Non-pigmented ciliary epithelial cell (primary cell): ENCODE measurements at places on chromosomes 16 and 17.
A peak's percentile ranks its signal among the peaks of the same experiment; 100 is the strongest.

- DNase-seq, result no peak
Observed at GRCh38 chr16:17538927-17539326, 68.2 kb upstream of the XYLT1 start.

DNA sequence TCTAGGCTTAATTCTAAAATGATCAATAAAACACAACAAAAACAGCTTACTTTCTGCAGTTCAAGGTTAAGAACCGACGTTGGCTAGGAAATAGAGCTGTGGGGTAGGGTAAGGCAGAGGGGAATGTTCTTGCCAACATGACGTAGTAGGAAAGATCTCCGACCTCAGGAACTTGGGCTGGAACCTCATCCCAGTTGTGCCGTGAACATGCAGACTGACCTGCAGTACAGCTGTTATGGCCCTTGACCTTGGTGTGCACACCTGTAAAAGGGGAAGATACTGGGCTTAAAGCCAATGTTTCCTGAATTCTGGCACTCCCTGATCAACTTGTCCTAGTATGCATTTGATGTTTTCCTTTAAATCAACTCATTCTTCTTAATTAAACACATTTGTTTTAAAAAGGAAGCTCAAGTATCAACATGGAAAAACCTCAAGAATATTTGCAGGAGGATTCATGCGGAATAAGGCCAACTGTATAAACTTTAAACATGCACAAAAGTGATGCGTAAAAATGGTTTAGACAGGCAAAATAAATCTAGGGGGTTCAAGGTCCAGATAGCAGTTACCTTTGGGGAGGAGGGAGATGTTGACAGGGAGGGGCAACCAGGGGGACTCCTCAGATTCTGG is 14.2 kb upstream of the SLC6A2 start:
- DNase-seq, result peak; percentile 3

DNA sequence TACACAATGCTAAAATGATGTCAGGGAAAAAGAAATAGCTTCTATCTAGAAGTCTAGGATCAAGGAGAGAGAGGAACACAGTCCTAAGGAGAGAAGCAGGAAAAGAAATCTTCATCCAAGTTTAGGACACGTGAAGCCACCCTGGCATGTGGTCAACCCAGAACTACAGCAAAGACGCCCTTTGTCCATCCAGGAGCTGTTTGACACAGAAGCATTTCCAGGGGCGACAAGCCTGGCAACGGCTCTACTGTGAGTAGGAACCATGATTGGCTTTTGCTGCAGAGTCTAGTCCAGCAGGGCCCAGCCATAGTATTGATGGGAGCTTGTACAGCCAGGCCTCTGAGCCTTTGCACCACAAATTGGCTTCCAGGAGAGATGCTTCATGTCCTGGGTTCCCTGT is 185.4 kb upstream of the RPL38 start:
- DNase-seq, result no peak

DNA sequence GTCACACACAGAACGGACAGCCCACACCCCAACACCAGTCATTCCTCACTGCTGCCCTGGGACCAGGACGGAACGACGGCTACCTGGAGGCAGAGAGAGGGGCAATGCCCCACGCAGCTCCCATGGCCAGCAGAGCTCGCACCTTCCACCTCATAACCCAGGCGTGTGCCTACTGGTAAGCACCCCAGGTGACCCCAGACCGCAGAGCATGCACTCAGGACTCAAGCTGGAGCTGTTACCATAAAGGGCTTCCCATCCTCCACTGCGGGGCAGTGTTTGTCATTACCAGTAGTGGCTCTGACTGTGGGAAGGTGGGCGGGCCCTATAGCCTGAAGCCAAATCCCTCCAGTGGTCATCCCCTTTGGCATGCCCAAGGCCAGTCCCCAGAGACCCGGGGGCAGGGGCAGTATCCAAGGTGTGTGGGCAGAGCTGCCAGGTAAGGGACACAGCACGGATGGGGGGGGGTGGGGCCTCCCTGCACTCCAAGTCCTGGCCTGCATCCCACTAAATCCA is 4.7 kb upstream of the BCAR1 start:
- no peak for DNase-seq

DNA sequence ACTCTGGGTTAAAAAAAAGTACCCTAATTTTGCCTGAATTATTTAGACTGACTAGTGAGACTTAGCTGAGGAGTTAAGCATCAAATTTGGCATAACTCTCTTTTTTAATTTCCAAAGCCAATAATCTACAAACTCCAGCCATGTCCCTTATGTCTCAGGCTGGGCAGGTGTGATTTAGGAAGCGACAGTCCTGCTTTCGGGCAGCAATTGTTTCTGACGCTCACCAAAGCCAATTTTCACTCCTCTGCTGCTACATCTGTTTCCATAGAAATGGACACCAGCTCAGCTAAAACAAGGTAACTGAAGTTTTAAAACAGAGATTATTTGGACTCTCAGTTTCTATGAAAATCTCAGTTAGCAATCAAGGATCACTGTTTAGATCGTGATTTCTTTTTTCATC is 338.7 kb downstream of the ABCC12 start:
- DNase-seq, result no peak

GRCh38 chr17:56206351-56206750 is 53.1 kb downstream of the ANKFN1 start:
- DNase-seq, result no peak

GRCh38 chr17:50445730-50446325 is 19.8 kb downstream of the ACSF2 start:
- DNase-seq, result no peak

DNA sequence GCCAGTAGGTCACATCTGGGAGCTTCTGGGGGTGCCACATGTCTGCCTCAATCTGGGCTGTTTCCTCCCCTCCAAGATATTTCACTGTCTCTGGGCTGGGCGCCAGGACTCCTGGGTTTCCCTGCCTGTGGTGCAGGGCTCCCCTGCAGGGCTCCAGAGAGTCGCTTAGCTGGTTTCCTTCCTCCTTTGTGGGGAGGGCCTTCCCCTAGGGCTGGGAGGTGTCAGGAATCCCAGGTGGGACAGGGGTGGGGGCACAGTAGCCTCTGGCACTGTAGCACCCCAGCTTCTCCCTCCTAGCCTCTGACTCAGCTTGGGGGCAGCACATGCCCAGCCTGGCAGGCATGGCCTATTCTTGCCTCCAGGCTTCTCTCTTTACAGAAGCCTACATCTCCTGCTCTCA is 2.6 kb downstream of the RARA start:
- DNase-seq, result no peak

GRCh38 chr16:71559855-71560254 is 17.0 kb downstream of the TAT start:
- no peak for DNase-seq

- DNase-seq, result no peak
Observed at GRCh38 chr17:75891605-75892555, 4.9 kb downstream of the TRIM65 start.

DNA sequence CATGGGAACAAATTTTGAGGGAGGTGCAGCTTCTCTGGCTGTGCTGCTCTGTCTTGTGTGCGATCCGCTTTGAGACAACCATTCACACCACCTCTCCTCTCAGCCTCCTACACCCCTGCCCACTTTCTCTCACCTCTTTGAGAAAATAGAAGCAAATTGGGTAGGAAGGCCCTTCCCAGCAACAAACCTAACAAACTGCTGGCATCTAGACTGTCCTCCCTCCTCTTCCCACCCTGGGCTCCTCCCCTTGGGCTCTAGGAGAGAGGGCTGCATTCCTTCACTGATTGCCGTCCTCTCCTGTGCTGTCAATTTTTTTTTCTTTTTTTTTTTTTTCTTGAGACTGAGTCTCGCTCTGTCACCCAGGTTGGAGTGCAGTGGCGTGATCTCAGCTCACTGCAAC is 13.5 kb downstream of the CDIPT start:
- DNase-seq, result no peak

- no peak for DNase-seq
Observed at GRCh38 chr17:5464717-5465507, 3.9 kb downstream of the DHX33 start.

DNA sequence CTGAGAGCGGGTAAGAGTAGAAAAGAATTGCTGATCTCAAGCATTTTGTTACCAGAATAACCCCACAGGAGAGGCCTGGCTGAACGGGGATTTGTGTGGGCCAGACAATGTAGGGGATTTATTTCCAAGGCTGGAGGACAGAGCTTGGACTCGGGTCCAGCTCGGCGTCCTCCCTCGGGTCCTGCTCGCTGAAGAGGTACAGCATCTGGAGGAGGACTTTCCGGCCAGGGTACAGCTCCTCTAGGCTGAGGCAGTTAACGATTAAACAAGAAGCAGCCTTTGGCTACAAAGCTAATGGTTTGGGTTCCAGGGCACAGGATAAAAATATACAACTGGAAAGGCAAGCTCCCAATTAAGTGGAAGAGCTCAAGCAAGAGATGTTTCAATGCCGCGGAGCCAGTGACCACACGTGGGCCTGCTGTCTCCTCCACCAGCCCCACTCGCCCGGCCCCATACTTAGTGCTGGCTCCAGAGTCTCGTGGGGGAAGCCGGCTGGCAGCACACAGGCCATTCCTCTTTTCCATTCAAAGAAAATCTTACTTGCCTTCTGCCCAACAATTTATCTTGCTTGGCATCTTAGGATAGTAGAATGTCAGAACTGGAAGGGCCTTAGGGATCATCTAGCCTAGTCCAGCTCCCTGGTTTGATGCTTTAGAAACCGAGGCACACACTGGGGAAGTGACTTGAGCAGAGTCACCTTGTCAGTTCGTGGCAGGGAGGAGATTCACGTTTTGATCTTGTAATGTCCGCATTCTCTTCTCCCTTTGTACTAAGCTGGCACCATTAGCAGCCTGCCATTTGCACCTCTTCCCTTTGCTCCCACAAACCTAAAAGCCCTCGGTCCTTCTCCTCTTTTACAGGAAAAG is 85.9 kb upstream of the TBX2 start:
- DNase-seq, result no peak

DNA sequence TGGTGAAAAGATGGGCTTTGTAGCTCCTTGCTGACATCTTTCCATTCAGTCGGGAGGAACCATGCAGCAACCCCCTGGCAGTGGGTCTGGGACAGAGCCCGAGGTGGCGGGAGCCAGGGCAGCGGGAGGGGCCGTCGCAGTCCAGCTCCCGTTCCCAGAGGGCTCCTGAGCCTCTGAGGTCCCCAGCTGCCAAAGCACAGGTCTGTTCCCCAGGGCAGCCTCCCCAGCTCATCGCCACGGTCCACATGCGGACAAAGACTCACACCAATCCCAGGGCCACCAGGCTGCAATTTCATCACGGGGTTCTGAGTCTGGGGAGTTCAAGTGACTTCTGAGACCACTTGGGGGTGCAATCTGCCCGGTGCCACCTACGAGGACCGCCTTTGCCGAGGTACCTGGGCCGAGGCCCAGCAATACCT is 196.0 kb downstream of the RBFOX3 start:
- DNase-seq, result no peak

- no peak for DNase-seq
Observed at GRCh38 chr16:16150117-16150877, 73.0 kb downstream of the ABCC6 start.

DNA sequence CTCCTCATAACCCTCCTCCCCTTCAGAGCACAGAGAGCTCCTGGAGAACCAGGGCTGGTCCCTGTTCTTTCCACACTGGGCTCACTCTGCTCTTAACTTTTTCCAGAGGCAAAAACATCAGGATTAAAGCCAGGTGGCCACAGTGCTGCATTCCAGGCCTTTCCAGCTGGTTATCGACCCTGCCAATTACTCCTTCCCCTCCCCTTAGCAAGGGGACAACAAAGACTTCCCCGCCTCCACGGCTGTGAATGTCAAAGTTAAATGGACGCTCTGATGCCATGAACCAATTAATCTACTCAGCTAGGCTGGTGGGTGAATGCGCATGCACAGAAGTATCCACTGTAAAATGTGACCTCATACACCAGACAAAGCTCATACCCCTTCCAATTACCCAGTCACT is 23.1 kb downstream of the ACLY start:
- no peak for DNase-seq

DNA sequence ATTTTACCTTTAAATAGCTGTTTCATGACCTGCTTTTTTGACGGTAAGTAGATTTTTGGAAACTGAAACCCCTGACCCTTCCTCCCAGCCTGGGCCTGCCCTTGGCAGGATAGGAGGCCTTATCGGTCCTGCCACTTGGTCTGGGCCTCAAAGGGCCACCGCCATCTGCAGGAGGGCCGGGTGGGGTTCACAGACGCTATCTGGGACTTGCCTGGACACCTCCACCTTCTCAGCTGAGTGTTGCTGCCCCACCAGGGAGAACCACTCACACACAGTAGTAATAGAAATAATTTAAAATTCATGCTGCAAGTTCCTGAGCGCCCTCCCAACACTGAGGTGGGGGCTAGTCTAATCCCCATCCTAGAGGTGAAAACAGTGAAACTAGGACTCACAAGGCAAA is 4.6 kb upstream of the NPRL3 start:
- DNase-seq, result no peak

DNA sequence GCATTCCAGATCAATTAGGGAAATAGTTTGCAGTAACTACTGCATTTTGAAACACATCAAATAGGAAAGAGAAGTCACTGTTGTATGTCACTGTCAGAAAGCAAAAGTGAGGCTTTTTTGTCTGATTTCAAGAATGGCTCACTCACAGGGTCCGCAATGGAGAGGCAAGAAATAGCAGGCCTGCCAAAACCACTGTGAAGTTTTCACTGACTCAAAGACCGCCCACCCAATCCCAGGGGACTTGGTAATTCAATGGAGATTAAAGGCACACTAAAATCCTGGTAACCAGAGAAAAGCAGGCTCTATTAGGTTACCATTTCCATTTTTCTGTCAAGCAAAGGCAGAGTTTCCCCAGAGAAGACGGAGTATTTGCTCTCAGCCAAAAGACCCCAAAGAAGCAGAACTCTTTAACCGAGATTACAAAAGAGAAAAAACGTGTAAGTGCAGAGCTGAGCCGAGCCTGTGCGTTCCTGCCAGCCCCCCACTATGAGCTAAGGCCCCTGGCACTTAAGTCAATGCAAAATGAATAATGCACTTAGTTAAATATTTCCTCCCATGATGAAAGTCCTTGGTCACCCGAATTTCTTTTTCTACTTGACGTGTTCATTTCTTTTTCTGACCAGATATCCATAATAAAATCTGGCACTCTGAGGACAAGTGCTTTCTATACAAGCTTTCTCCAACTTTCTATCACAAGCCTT is 57.0 kb downstream of the FOXL1 start:
- DNase-seq, result no peak

DNA sequence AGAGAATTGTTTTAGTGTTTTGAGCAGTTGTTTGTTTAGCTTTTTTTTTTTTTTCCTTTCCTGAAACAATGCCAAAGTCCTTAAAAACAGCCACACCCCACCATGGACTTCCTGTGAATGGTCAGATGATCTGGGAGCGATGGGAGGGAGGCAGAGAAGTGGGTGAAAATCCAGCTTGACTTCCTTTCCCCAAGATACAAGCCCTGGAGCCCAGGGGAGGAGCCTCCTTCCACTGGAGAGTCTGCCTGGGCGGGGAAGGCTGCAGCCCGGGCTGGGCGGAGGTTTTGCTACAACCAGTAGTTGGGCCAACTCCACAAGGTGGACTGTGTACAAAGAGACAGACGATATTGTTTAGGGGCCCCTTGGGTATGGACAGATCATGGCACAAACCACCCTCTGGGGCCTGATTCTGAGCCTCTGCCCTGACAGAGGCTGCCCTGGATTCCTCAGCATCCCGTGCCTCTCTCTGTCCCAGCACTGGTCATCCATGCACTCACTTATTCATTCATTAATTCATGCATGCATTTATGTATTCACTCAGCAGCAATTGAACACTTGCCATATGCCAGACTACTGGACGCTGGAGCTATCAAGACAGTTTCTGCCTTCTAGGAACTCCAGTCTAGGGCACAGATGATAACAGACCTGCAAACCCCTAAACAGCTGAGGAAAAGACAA is 29.8 kb downstream of the WSB1 start:
- DNase-seq, result no peak
